CD4-positive, alpha-beta T cell (primary cell): ENCODE measurements at places on chromosomes 6 and 20. TPM values are rescaled to one million over a fixed set of nuclear protein-coding genes. Genes with fewer than 3 reads are reported as not detected.

GRCh38 chr6:127879685-127880084 is 21.2 kb downstream of the THEMIS start:
- no peak for DNase-seq

GRCh38 chr6:88855541-88856147 is 107.8 kb downstream of the RNGTT start:
- no peak for DNase-seq

TMC2 gene
- not detected for total RNA-seq

TCP11 gene
- total RNA-seq: not detected

EPPIN gene
- total RNA-seq: not detected

DNA sequence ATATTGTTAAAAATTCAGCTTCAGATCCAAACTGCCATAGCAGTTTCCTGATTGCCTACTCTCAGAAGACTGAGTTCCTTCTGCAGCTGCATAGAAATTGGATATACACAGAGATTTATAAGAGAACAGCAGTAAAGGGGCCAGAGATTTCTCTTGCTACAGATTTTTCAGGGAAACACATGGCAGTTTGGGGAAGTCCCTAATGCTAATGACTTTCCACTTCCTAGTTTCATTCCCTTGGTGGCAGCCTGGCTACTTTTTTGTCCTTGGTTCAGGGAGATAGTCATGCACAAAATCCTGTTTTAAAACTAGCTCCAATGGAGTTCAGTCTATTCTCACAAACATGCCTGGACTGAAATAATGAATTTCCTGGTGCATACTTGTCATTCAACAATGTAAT is 125.3 kb upstream of the PLCB4 start:
- DNase-seq: no peak

DNA sequence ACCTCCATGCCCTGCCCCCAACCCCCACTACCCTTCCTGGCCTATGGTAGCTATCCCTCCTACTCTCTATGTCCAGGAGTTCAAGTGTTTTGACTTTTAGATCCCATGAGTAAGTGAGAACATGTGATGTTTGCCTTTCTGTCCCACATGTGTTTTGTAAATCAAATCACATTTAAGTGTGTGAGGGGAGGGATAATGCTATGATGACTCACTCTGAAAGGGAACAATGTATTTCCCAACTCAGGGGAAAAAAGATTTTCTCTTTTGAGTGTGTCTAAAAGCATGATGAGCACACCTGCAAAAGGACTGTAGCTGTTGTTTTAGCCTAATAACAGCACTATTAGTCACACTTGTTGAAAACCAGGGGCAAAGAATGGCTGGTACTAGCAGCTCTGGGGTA is 193.7 kb downstream of the GJA10 start:
- no peak for DNase-seq

SH3BGRL2 gene
- total RNA-seq: 0.38 TPM

UNC93A gene
- not detected for total RNA-seq

DNA sequence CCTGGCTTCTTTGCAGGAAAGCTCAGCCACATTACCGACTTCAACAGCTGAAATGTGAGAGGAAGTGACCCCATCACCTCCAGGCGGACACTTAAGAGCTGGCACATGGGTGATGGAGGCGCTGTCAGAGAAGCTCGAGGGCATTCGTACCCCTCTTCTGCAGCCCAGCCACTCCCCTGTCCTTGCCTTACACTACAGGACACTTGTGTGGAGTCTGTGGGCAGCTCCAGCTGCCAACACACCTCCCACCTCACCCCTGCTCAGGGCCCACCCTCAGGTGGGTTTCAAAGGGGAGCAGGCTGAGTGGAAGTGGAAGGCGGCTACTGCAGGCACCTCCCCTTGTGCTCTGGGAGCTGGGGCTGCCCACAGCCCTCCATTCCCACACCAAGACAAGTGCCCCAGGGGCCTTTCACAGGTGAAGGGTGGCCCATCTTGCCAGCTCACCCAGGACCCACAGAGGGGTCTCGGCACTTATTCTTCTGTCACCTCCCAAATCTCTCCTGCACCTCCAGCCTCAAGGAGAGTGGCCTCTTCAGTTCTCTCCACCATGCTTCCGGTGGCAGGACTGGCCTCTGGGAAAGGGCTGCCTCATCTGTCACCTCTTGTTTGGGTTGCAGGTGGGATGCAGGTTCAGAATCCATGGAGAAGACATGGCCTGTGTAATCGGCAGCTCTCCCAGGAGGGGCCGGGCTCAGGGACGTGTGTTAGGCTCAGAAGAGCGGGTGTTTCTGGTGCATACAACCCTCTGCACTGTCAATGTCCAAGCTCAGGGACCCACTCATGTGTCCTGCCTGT is 49.8 kb downstream of the IRF4 start:
- DNase-seq: no peak

DNA sequence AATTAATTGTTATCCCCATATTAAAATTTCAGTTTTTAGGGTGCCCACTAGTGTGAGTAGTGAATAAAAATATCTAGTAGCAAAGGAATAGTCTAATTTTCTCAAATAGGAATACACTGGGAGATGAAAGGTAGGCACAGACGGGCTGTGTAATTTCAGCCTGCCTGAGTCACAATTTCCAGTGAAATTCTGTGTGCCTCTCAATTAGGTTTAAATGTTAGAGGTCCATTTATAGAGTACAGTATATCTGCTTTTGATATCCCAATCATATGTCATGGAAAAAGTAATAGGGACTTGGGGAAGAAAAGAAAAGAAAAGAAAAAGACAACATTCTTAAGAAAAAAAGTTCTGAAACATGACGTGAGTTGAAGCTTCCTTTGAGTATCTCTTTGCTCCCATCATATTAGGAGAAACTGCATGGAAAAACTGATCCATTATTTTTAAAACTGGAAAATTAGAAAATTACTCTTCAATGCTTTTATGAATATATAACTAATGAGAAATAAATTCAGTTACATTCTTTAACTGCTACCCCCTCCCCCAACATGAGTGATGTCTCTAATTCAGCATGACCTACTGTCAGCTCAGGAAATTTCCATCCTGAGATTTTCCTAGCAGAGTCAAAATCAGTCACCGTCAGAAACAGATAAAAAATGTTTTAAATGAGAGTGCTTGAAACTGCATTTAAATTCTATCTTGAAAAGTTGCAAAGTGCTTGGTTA is 473.8 kb upstream of the HSF2 start:
- DNase-seq: no peak

DNA sequence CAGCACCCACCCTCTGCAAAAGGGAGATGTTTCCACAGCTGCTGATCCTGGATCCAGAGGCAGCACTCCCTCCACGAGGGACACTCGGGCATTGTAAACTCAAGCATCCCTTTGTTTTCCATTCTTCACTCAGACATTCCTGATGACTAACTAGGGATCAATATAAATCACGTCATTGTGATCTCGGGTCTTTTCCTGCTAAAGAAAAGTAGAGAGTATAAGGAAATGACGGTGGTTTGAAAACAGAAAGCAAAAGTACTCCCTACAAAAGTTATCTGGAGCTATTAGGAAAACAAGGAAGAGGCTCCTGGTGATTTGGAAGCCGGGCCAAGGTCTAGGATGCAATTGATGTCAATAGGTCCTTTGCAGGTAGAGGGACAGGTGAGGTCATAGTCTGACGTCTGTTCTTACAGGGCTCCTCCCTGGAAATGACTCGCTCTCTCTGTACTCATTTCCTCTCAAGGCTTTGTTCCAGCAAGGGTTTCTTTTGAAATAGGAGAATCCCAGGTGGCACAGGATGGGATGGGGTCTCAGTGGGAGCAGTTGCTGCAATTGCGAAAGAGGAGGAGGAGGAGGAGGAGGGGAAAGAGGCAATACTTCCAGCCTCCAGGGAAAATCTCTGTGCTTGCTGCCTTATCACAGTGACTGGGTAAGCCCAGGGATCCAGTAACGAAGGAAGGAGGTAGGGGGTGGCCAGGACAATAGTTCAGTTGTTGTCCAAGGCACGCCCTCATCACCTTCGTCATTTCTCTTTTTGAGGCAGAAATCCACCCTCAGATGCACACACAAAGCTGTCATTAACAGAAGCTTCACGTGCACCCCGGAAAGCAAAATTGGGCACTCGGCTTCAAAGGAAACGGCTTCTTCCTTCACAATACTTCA is 222.8 kb downstream of the LY86 start:
- peak; percentile 10 for DNase-seq
